Bronchial epithelial cell (primary cell): ENCODE measurements at places on chromosomes 3 and 15. TPM values are rescaled to one million over a fixed set of nuclear protein-coding genes. Genes with fewer than 3 reads are reported as not detected.

The CHST13 gene
- not detected in 2 replicates for total RNA-seq

The ZBBX gene
- under 0.01 TPM in 1 of 2 replicates, not detected in the other for total RNA-seq

The PYGO1 gene
- total RNA-seq, result 1.1 and 1.3 TPM in 2 replicates

The NANOGP8 gene
- total RNA-seq, result not detected in 2 replicates

The ADGRG7 gene
- under 0.01 TPM in 1 of 2 replicates, not detected in the other for total RNA-seq

The OCA2 gene
- total RNA-seq, result 0.26 TPM in 2 replicates

The DLL4 gene
- 0.13 TPM in 1 of 2 replicates, not detected in the other for total RNA-seq

The TMEM207 gene
- not detected in 2 replicates for total RNA-seq

The BLOC1S6 gene
- total RNA-seq, result 48.6 and 49.0 TPM in 2 replicates

The CYP1A2 gene
- not detected in 2 replicates for total RNA-seq

The TMEM39A gene
- 43.7 and 51.3 TPM in 2 replicates for total RNA-seq

The GUCA1C gene
- not detected in 2 replicates for total RNA-seq

The GPR156 gene
- total RNA-seq, result under 0.01 and 0.13 TPM in 2 replicates

The GOLGA6C gene
- total RNA-seq, result under 0.01 TPM in 1 of 2 replicates, not detected in the other

The C3orf49 gene
- total RNA-seq, result not detected in 2 replicates
